Activated CD8-positive, alpha-beta memory T cell treated with anti-CD3 and anti-CD28 coated beads for 1 hour (primary cell): ENCODE measurements at places on chromosomes 2 and 18.

- DNase-seq = no peak
These were observed 157.5 kb upstream of the SESTD1 start for GRCh38 chr2:179422037-179422643.

DNA sequence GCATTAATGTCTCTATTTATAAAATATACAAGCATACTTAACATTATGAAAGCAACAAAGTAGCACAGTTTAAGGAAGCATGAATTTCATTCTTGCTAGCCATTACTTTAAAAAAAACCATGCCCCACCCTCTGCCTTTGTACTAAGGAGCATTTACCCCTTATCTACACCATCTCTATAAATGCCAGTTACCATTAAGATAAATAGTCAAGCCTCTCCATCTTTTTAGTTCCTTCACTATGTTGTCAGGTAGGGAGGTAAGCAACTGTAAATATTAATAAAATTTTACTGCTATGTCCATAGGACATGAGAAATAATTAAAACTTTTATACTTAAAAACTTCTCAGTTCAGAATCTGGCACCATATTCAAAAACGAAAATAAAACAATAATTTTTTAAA is 42.1 kb downstream of the ROCK1 start:
- DNase-seq = no peak

DNA sequence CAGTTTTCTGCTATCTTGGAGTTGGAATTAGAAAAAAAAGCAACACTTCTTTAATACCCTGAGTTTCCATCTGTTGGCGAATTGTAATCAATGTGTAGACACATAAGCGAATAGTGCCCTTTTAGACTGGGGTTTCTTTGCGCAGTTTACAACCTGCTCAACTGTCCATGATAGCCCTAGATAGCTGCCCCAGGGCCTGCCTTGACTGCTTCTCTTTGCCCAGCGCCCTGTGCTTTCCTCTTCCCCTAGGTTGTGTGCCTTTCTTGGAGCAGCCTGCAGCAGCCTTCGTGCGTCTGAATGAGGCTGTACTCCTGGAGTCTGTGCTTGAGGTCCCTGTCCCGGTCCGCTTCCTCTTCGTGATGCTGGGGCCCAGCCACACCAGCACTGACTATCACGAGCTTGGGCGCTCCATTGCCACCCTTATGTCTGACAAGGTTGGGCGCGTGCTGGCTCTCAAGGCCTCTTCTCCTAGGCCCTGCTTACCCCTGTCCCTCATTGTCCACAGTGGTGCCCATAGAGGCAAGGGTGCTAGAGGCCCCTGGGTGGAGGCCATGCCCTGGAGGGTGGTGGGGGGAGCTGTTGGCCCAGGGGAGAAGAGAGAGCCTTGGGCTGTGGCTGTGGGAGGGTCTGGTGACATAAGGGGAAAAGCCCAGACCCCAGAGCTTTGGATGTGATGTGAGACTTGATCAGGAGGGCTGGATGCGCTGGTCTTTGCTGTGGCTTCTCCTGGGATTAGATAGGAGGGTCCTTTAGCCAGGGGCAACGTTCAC is 6.9 kb downstream of the SLC4A3 start:
- DNase-seq = no peak

DNA sequence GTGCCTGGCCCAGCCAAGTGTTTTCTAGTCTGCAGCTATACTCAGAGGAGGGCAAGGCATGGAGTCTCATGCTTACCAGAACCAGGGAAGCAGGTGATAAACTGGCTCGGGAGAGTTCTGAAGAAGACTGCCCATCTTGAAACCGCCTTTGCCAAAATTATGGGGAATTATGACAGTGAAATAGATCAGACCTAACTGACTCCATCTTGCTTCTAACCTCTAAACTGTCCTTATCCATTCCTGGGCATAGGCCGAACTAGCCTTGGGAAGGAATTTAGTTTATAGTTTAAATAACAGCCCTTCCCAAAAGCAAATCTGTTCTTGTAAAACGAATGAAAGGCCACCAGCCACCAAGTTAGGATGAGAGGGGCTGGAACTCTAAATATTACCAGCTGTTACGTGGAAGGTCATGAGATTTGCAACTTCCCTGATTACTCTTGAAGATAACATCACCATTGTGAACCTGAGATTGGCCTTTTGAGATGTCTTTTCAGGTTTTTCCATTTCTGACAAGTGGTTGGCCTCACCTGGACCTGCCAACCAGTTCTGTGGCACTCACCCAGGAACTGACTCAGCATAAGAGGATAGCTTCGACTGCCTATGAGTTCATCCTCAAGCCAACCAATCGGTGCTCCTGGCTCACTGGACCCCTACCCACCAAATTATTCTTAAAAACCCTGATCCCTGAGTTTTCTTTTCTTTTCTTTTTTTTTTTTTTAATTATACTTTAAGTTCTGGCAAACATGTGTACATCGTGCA is 23.4 kb downstream of the CHCHD5 start:
- DNase-seq = no peak

- DNase-seq = no peak
These were observed 187.8 kb upstream of the SIX3 start for GRCh38 chr2:44753552-44754285.

DNA sequence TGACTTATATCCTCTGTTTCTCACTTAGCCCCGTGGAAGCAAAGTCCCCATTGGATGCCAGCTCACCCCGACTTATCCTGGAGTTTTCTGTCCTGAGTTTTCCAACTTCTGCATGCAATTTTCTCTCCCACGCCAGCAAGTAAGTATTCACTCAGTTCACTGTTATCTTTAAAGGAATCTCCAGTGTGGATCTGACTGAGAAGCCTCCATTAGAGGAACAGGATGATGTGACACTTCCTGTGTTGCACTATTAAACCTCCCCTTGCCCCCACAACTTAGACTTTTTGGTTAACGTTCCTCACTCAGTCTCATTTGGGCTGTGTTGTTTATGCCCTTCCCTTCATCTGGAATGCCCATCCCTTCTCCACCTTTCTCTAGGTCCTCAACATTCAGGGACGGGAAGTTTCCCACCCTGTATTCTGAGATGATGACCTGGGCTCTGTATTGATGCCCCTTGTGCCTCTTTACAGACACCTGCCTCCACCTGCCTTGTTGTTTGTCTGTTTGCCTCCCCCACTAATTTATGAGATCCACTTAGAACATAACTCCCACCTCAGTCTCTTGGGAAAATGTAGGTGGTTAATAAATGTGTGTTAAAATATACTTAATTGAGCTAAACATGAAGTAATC is 536.1 kb upstream of the RAB6C start:
- DNase-seq = no peak

GRCh38 chr2:170229125-170229524 is 51.2 kb downstream of the MYO3B start:
- no peak for DNase-seq

DNA sequence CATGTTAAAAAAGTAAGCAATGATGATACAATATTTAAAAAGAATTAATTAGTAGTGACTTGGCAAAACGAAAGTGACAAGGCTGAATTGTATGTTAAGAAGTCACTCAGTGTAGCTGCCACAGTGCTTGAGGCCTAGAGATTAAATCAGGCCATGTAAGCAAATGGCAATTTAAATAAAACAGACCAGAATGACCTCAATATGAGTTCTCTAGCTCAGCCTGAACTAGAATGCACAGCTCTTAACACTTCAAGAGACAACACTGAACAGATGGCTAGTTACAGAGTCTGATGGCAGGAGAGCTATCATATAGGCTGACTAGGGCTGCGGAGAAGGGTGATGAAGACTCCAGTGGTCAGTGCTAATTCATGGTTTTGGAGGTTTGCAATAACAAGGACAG is 117.9 kb upstream of the ZBTB14 start:
- no peak for DNase-seq

DNA sequence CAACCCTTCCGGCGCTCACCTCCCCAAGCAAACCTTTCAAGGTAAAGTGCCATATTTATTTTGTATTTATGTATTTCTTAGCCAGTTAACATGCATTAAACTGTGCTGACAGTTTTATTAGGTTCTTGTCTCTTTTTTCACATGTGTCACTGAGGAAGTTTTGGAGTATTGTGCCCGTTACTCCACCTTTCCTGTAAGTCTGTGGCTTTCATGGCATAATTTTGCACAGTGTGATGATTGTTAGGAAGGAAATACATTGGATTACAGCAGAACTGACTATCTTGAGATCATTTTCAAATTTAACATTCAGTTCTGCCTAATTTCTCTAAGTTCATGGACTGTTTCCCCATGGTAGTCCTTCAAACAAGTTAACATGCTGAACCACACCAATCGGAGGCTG is 67.7 kb downstream of the COLEC12 start:
- no peak for DNase-seq

- no peak for DNase-seq
These were observed 53.5 kb upstream of the UBE2F start for GRCh38 chr2:237913193-237913917.
